T follicular helper cell (primary cell): ENCODE measurements at places on chromosomes 12 and 14.

DNA sequence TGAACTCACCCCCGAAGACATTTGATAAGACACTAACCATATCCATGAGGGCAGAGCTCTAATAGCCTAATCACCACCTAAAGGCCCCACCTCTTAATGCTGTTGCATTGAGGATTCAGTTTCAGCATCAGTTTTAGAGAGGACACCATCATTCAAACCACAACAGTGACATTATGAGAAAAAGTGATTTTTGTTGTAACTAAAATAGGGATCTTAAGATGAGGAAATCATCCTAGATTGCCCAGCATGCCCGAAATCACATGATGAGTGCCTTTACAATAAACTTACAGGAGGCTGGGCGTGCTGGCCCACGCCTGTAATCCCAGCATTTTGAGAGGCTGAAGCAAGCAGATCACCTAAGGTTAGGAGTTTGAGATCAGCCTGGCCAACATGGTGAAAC is 9.7 kb upstream of the GLT1D1 start:
- DNase-seq = no peak

- no peak for DNase-seq
Observed at GRCh38 chr12:13425766-13426165, 229.2 kb downstream of the EMP1 start.

DNA sequence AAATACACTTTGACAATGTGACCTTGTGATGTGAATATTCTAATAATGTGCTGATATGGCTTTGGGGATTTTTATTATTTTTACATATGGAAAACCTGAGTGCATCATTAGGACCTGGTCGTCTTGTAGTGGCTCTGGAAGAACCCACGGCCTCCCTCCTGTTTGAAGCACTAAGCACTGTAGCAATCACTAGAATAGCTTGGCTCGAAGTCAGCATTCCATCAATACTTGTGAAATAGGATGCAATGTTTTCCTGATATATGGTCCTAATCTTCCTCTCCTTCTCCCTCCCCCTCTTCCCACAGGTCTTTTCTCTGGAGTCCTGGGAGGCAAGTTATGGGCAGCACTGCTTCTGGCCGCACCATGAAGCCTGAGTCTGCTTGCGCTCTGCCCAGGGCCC is 71.9 kb downstream of the NRXN3 start:
- DNase-seq = no peak

- no peak for DNase-seq
Observed at GRCh38 chr12:20142316-20142715, 226.0 kb upstream of the PDE3A start.

GRCh38 chr14:100393362-100393761 is 70.2 kb downstream of the SLC25A47 start:
- no peak for DNase-seq

- no peak for DNase-seq
Observed at GRCh38 chr14:64612021-64612380, 62.2 kb downstream of the PPP1R36 start.

GRCh38 chr14:100584056-100585031 is 2.9 kb downstream of the BEGAIN start:
- DNase-seq = no peak

GRCh38 chr14:102200690-102201352 is 61.1 kb downstream of the WDR20 start:
- no peak for DNase-seq

GRCh38 chr12:2679068-2679815 is 115.5 kb upstream of the FKBP4 start:
- no peak for DNase-seq

DNA sequence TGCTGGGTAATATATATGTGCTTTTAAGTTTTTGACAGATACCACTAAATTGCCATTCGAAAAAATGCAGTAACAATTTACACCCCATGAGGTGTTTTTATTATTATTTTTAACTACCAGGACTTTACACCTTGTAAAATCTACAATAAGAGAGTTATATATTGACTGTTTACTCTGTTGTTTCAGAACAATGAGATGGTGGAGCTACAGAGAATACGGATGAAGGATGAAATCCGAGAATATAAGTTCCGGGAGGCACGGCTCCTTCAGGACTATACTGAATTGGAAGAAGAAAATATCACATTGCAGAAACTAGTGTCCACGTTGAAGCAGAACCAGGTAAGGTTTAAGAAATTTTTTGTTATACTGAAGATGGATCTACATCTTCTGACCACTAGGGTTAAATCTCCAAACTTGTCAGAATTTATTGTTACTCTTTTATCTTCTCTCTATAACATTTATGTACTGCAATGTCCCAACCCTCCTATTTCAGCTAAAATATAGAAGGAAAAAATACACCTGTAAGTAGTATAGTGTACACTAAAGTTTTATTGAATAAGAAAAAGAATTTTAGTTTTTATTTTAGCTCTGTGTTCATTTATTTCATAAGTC is 105.4 kb upstream of the FGD4 start:
- DNase-seq = no peak

GRCh38 chr12:99901181-99901580 is 83.6 kb downstream of the ANKS1B start:
- DNase-seq = no peak

GRCh38 chr12:88230271-88230670 is 88.2 kb downstream of the TMTC3 start:
- DNase-seq = no peak

GRCh38 chr14:70009961-70010360 is 130.7 kb downstream of the SMOC1 start:
- no peak for DNase-seq
